ENCODE measurements at places on chromosomes 3 and 15.

DNA sequence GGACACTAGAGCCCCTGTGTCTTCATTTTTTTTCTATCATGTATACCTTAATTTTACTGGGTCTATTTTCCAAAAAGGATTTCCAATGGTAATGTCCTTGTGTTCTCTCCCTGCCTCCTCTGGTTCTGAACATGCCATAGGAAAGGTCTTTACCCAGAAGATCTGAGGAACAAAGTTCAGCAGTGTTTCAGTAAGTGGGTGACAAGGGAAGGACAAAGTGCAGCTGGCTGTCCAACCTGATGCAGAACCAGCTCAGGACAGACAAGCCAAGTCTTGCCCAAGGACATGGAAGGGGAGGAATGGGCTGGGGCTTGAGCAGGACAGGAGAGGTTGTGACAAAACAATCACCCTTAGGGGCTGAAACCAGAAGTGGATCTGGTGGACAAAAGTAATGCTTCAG is 61.2 kb upstream of the STRIT1 start:
- no peak for ATAC-seq

GRCh38 chr15:69897061-69897460 is 200.7 kb downstream of the TLE3 start:
- ATAC-seq: no peak

GRCh38 chr15:60373745-60374144 is 24.0 kb downstream of the ANXA2 start:
- ATAC-seq: no peak

DNA sequence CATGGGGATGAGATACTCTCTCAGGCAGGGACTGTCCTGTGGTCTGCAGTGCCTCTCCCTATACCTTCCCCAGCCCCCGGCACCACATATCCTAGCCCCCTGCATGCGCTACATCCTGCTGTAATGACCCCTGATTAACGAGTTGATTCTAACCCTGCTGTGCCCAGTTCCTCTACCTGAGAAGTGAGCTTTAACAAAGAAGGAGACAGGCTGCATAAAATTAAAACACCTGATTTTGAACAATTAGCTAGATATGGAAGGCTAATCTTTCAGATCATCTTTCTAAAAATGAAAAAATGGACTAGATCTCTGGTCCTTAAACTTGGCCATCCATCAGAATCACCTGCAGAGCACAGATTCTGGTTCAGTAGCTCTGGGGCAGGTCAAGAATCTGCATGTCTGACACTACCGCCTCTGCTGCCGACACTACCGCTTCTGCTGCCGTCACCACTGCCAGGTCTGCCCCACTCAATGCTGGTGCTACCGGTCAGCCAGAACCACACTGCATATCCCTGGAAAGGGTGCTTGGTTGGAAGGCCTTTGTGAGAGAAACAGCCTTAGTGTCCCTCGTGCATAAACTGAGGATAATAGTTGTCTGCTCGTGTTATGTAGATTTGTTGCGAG is 33.6 kb upstream of the ZBTB38 start:
- ATAC-seq: no peak

- ATAC-seq: no peak
These were observed 148.4 kb upstream of the TLE3 start for GRCh38 chr15:70245932-70246622.

DNA sequence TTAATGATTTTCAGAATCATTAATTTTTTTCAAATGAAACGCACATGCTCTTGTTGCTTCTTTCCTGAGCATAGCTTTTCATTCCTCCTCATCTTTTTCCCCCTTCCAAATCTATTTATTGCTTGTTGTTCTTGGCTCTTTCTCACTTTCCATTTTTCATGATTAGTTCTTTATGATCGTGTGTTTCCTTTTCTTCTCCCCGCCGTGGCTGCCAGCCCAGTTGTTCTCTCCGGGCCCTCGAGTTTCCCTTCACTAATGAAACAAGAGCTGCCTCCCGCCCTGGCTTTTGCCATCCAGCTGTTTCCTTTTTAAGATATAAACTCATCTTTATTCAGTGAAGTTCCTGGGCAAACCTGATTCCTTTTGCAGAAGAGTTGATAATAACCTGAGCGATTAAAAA is 170.2 kb upstream of the NR2F2 start:
- no peak for ATAC-seq

GRCh38 chr3:147423537-147423797 is 14.3 kb downstream of the ZIC1 start:
- ATAC-seq: no peak

GRCh38 chr3:26104851-26105251 is 315.0 kb downstream of the OXSM start:
- no peak for ATAC-seq

GRCh38 chr3:189890496-189890895 is 230.2 kb downstream of the P3H2 start:
- ATAC-seq: no peak

Data from activated CD4-positive, CD25-positive, alpha-beta regulatory T cell treated with anti-CD3 and anti-CD28 coated beads, Interleukin-2, amount 50 U/mL, for 24 hours (primary cell).